ENCODE measurements at places on chromosomes 13 and 19.

DNA sequence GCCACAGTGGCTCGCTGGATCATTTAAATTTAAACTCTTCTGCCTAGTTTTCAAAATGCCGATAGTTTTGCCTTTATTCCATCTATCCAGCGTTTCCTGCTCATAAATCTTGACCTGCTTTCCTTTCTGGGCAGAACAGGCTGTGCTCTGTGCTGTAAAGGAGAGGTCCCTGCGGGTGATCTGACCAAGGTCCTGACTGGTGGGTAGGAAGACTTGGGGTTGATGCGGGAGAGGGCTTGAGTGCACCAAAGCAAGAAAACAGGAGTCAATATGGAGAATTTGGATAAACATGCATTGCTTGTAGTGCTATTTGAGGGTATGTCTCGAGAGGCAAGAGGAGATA lies 533.6 kb downstream of the MYO16 start:
- no peak for DNase-seq

- DNase-seq = no peak
Observed at GRCh38 chr19:52231154-52231910, 38.1 kb upstream of the ZNF766 start.

DNA sequence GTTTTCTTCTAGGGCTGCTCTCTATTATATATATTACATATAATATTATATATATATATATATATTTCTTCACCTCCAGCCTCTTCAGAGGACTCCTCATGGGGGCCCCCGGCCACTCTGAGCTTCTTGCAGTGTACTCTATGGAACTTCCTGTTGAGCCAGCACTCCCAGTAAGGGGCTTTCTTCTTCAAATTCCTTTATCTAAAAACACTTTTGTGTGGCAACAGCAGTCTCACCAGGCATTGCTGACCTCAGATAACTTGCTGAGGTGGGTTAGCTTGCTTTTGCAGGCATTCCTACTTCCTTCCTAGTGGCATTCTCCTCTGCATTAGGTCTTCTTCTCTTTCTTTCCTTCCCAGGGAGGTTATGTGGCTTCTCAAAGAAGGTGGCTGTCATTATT lies 381.5 kb downstream of the MYO16 start:
- no peak for DNase-seq

GRCh38 chr19:4976401-4977298 lies 7.7 kb downstream of the KDM4B start:
- peak; percentile 55 for DNase-seq

GRCh38 chr19:41928221-41928683 lies at the start of gene ERFL:
ERFL (minus strand) TSS chr19:41928449; CDS start chr19:41912919, 15,530 bp downstream.
- no peak for DNase-seq
